ENCODE measurements at places on chromosomes 5 and 9. TPM values are rescaled to one million over a fixed set of nuclear protein-coding genes. Genes with fewer than 3 reads are reported as not detected.

The CCL27 gene
- polyA plus RNA-seq = 1.4 TPM

The SKP1 gene
- polyA plus RNA-seq = 919 TPM

The SEMA4D gene
- polyA plus RNA-seq = 26.2 TPM

The ERP44 gene
- polyA plus RNA-seq = 17.8 TPM

The CD72 gene
- polyA plus RNA-seq = 3.2 TPM

The GNAQ gene
- polyA plus RNA-seq = 23.5 TPM

The ZBTB43 gene
- 32.7 TPM for polyA plus RNA-seq

The CYLC2 gene
- 31.5 TPM for polyA plus RNA-seq

The TBC1D13 gene
- polyA plus RNA-seq = 15.5 TPM

The KLF9 gene
- 11.8 TPM for polyA plus RNA-seq

The MSMP gene
- polyA plus RNA-seq = 1.9 TPM

The PCDHA4 gene
- polyA plus RNA-seq = 1.3 TPM

All from testis (tissue), 5 donors.